RWPE2 (cell line): ENCODE measurements at places on chromosomes 16 and 17.

GRCh38 chr17:1720856-1721386, 3.6 kb upstream of the WDR81 start:
- peak; percentile 57 for DNase-seq

DNA sequence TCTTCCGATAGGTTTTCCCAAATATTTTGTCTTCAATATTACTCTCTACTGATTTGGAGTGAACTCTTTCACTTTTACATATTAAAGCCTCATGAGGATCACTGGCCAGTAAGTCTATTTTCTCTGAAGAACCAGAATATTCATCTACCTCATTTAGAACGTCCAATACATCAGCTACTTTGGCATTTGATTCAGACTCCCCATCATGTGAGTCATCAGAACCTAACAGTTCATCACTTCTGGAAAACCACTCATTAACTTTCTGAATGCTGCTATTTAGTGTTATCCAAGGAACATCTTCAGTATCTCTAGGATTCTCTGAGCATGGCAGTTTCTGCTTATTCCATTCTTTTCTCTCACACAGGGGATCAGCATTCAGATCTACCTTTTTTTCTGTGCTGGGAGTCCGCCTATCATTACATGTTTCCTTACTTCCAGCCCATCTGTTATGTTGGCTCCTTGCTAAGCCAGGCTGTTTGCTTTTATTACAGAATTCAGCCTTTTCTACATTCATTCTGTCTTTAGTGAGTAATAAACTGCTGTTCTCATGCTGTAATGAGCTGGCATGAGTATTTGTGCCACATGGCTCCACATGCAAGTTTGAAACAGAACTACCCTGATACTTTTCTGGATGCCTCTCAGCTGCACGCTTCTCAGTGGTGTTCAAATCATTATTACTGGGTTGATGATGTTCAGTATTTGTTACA, 30.9 kb downstream of the BRCA1 start:
- no peak for DNase-seq

DNA sequence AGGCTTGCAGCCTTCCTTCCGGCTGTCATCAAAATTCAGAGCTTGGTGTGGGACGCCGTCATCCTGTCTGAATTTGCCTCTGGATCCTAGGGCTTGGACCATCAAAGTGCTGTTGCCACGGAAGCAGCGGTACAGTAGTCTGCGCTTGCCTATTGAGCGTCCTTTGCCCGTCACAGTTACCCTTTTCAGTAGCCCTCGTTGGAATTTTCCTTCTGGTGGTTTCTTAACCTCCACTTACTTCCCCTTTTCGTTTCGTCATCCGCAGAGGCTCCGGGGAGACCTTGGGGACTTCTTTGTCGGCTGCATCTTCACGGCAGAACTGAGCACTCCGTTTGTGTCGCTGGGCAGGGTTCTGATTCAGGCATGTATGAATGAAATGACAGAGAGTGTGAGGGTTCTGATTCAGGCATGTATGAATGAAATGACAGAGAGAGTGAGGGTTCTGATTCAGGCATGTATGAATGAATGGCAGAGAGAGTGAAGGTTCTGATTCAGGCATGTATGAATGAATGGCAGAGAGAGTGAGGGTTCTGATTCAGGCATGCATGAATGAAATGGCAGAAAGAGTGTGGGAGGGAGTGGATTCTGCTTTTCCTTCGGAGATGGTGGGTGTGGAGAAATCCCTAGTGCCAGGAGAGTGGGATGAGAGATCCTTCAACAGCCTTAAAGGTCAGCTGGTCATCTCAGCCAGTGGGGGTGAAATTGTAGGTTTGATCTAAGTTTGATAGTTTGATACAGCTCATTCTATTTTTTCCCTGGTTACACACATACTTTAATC, 8.0 kb downstream of the TLCD3A start:
- no peak for DNase-seq

DNA sequence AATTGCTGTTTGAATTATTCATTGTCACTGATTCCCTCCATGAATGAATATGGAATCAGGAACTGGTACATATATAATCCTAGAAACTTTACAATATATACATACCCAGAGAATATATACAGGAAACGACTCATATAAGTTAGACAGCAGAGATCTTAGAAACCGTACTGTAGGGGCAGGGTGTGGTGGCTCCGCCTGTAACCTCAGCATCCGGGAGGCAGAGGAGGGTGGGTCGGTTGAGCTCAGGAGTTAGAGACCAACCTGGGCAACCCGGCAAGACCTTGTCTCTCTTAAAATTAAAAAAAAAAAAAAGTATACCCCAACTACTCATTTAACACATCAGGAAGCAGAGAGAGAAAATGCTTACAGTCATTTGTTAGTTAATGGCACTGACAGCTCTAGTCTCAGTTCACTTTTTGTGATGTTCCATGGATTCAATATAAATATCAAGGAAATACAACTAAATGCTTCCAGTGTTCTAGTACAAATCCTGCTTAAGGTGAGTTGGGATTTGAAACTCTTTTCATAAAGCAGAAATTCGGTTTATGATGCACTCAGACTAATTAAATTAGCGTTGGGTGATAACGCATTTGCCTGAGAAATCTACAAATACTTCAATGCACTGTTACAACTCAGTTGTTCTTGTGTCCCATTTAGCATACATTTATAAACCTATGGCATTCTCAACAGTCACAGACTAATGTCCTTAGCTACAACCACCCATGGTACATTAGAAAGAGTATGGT, 5.6 kb downstream of the GLG1 start:
- DNase-seq, result no peak

GRCh38 chr17:55263569-55264277, 1.0 kb upstream of the HLF start:
- DNase-seq, result no peak

DNA sequence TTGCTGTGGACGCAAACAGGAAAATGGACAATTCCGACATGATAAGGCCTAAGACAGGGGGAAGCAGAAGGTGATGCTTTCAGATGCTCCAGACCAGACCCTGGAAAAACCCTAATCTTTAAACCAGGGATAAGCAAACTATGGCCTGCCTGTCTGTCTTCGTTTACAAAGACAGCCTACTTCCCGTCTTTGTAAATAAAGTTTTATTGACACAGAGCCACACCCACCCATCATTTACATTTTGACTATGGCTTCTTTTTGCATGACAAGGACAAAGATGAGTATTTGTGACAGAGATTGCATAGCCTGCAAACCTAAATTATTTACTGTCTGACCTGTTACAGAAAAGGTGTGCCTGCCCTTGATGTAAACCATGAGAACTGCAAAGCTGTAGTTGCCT, 177.9 kb downstream of the WSCD1 start:
- DNase-seq, result no peak

- no peak for DNase-seq
Measured at GRCh38 chr17:13365331-13365730, 236.4 kb downstream of the HS3ST3A1 start.

DNA sequence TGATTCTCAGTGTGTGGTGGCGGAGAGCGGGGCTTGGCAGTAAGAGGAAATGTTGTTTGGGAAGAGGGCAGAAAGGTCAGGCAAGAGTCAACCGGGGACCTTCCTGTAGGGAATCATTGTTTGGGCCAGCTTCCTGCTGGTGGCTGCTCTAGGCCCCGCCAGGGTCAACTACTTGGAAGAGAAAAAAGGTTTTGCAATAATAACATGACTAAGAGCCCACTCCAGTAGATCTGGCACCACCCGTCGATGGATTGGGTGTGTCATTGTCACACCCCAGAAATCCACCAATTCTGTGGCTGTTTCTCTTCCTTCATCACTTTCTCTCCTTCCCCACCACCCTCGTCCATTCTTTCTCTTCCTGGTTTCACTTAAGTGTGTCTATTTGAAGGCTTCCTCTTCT, 4.2 kb upstream of the KRT24 start:
- DNase-seq, result no peak

GRCh38 chr16:52074133-52074532, 472.8 kb downstream of the TOX3 start:
- no peak for DNase-seq

DNA sequence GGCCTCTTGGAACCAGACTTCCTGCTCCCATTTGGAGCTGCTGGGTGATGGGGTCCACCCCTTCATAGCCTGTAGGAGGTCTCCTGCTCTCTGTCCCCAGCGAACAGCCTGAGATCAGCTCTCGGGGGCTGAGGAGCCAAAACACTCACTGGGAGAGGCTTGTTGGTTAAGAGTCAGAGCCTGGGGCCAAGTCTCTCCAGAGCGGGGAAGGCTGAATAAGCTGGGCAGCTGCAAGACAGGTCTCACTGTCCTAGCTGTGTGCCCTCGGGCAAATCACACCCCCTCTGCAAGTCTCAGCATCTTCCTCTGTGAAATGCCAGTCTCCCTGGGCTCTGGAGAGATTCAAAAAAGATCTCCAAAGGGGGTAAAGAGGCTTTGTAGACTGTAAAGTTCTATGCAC, 174.6 kb downstream of the WSCD1 start:
- DNase-seq, result peak; percentile 81

GRCh38 chr17:81179861-81180260, 13.8 kb upstream of the AATK start:
- DNase-seq, result no peak

DNA sequence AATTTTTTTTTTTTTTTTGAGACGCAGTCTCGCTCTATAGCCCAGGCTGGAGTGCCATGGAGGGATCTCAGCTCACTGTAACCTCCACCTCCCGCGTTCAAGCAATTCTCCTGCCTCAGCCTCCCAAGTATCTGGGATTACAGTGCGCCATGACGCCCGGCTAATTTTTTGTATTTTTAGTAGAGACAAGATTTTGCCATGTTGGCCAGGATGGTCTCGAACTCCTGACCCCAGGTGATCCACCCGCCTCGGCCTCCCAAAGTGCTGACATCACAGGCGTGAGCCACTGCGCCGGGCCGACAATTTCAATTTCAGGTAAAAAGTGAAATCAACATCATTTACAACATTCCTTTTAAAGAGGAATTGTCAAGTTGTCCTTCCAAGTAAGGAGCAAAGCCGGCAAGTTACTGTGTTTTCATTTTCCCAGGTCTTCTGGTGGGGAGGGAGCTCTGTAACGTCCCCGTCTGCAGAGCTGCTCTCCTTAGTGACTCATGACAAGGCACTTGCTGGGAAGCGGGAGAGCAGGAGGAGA, 873 bp downstream of the NPLOC4 start:
- no peak for DNase-seq
